ENCODE measurements at places on chromosomes 6 and 20. TPM values are rescaled to one million over a fixed set of nuclear protein-coding genes. Genes with fewer than 3 reads are reported as not detected.

DNA sequence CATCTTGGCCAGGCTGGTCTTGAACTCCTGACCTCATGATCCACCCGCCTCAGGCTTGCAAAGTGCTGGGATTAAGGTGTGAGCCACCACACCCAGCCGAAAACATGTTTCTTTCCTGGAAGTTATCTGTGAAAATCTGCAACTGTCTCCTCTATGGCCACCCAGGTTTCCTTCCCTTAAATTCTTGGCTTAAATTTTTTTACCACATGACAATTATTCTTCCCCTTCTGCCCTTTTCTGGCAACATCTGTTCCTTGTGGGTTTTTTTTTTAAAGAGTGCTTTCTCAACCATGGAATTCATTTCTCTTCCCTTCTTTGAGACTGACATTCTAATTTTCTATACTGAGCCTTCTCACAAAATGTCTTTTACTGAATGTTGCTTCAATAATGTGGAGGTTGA, 59.6 kb downstream of the DOK5 start:
- H3K27me3 ChIP-seq: no peaks in the 10 kb centered on the region
- H3K4me1 ChIP-seq: no peaks in the 10 kb centered on the region
- H3K4me3 ChIP-seq: no peak overlapping the region

GRCh38 chr20:9576695-9577094, 62.3 kb downstream of the LAMP5 start:
- H3K27ac ChIP-seq: no peak overlapping the region
- H3K4me3 ChIP-seq: no peak overlapping the region
- no peaks in the 10 kb centered on the region for H3K27me3 ChIP-seq
- no peaks in the 10 kb centered on the region for H3K4me1 ChIP-seq
- DNase-seq: no peak

The OPRM1 gene
- not detected for total RNA-seq

GRCh38 chr6:7568021-7568420, 22.0 kb upstream of the SNRNP48 start:
- no peak overlapping the region for H3K27ac ChIP-seq
- H3K4me1 ChIP-seq: no peaks in the 10 kb centered on the region
- peaks cover 30% of the 10 kb centered on the region for H3K27me3 ChIP-seq

GRCh38 chr6:148530394-148530953, 187.8 kb downstream of the SASH1 start:
- no peak overlapping the region for H3K27ac ChIP-seq
- no peaks in the 10 kb centered on the region for H3K4me1 ChIP-seq
- no peak for DNase-seq
- H3K36me3 ChIP-seq: no peaks in the 10 kb centered on the region
- H3K4me3 ChIP-seq: no peak overlapping the region

DNA sequence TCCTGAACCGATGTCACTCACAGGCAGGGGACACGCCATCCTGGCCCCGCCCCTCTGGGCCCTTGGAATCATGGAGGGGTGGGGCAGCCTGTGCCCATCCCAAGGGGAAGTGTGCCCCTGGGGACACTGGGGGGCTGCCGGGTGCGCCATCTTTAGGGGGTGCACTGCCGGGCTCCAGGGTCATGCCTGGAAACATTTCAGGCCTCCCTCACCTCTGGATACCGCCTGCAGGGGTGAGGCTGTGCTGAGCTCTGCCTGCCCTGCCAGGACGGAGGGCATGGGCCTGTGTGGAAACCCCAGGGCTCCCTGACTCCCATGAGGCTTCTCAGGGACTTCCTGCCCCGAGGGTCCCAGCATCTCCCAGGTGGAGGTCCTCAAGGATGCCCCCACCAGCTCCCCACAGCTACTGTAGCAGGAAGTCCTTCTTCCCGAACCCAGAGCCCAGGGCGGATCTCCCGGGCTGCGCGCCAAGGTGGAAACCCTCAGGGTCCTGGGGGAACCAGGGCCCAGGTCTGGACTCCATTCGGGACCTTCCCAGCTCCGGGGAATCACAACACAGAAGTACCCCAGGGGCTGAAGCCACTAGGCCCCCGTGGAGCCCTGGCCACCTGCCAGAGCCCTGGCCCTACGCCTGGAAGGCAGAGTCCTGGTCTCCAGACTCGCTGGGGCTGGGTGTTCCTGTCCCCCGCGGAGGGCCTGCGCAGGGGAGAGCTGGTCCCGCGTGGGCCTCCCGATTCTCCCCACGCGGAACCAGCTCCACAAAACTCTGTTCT, 15.6 kb downstream of the CHRNA4 start:
- H3K36me3 ChIP-seq: no peaks in the 10 kb centered on the region
- no peak overlapping the region for H3K27ac ChIP-seq
- H3K4me1 ChIP-seq: no peaks in the 10 kb centered on the region
- DNase-seq: no peak
- H3K4me3 ChIP-seq: no peak overlapping the region
- H3K27me3 ChIP-seq: no peaks in the 10 kb centered on the region

GRCh38 chr20:2458919-2459499, 11.6 kb downstream of the SNRPB start:
- no peak for DNase-seq
- H3K27ac ChIP-seq: no peak overlapping the region
- peaks cover 52% of the 10 kb centered on the region for H3K36me3 ChIP-seq
- H3K27me3 ChIP-seq: no peaks in the 10 kb centered on the region

GRCh38 chr20:3616250-3616649, 46.9 kb downstream of the GFRA4 start:
- H3K27me3 ChIP-seq: no peaks in the 10 kb centered on the region
- H3K4me3 ChIP-seq: no peak overlapping the region
- DNase-seq: no peak
- no peaks in the 10 kb centered on the region for H3K36me3 ChIP-seq
- H3K27ac ChIP-seq: no peak overlapping the region
- H3K4me1 ChIP-seq: peaks cover 3% of the 10 kb centered on the region

GRCh38 chr6:105578179-105578707, 175.4 kb upstream of the PREP start:
- peaks cover 7% of the 10 kb centered on the region for H3K4me1 ChIP-seq
- no peak overlapping the region for H3K27ac ChIP-seq
- H3K27me3 ChIP-seq: peaks cover 20% of the 10 kb centered on the region
- no peak overlapping the region for H3K4me3 ChIP-seq
- H3K36me3 ChIP-seq: no peaks in the 10 kb centered on the region

GRCh38 chr6:27144740-27145079, 102.8 kb upstream of the PRSS16 start:
- no peaks in the 10 kb centered on the region for H3K27me3 ChIP-seq
- H3K36me3 ChIP-seq: peaks cover 25% of the 10 kb centered on the region
- no peak for DNase-seq
- H3K4me1 ChIP-seq: peaks cover 45% of the 10 kb centered on the region

DNA sequence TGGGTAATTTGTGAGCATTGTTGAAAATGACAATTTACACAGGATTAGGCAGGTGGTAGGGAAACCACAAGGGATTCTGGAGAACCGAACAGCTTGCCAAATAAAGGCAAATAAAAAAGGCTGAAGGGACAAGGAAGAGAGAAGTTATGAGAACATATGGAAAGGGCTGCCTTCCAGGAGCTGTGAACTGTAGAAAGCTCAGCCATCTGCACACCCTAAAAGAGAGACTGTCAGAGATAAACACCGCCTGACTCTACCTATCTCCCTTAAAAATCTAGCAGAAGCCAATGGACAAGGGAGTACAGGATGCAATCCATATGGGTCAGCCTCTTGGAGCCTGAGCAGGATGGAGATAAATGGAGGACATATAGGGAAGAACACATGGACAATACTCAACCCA, 12.7 kb upstream of the SLC17A1 start:
- H3K27ac ChIP-seq: no peak overlapping the region

- H3K4me1 ChIP-seq: no peaks in the 10 kb centered on the region
- H3K27ac ChIP-seq: no peak overlapping the region
- no peaks in the 10 kb centered on the region for H3K36me3 ChIP-seq
- no peak overlapping the region for H3K4me3 ChIP-seq
- DNase-seq: no peak
These were observed 308.8 kb downstream of the CBLN4 start for GRCh38 chr20:55696520-55696919.

DNA sequence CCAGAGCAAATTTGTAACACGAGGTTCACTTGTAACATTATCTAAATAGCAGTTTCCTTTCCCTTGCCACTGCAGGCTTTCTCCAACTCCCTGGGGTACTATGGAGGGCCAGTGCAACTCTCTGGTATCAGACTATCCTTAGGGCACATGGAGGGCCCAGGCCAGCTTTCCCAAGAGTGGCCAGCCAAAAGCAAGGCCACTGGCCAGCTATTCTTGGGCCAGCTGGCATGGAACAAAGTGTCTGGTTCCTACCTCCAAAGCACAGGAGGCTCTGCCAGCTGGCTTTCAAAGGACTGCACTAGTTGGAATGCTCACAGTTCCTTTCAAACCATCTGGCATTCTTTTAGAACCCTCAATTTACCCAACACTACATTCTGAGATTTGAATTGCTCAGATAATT, 8.7 kb downstream of the RNF24 start:
- peaks cover 8% of the 10 kb centered on the region for H3K36me3 ChIP-seq
- no peaks in the 10 kb centered on the region for H3K27me3 ChIP-seq
- H3K4me3 ChIP-seq: no peak overlapping the region
- DNase-seq: no peak
- peaks cover 8% of the 10 kb centered on the region for H3K4me1 ChIP-seq

The FABP7 gene
- total RNA-seq: not detected

- H3K4me1 ChIP-seq: peaks cover 18% of the 10 kb centered on the region
- H3K4me3 ChIP-seq: no peak overlapping the region
- H3K27ac ChIP-seq: no peak overlapping the region
- DNase-seq: no peak
- H3K36me3 ChIP-seq: no peaks in the 10 kb centered on the region
- peaks cover 5% of the 10 kb centered on the region for H3K27me3 ChIP-seq
These were observed 342.7 kb downstream of the PRL start for GRCh38 chr6:21953831-21954801.
